ENCODE measurements at places on chromosomes 2 and 18.

- no peak for DNase-seq
Observed at GRCh38 chr2:39511605-39512433, 74.7 kb upstream of the MAP4K3 start.

GRCh38 chr2:11370377-11371091 is 26.1 kb upstream of the ROCK2 start:
- no peak for DNase-seq

- no peak for DNase-seq
Observed at GRCh38 chr18:27665264-27665799, 480.2 kb upstream of the CHST9 start.

DNA sequence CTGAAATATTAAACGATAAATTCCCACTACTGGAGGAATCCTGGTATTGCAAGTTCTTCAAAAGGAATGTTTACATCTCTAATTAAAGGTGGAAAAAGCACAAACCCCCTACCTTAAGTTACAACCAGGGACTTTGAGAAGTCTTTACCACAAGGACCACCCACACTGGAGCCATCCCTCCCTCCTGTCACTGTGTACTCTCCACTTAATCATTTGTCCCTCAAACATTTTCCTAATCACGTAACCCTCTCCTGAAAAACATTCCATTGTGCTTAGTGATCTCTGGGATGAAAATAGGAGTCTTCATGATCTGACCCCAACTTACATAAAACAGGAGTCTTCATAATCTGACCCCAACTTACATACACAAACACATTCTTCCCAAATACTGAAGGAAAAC is 85.7 kb downstream of the SUCLG1 start:
- DNase-seq: no peak
